ENCODE measurements at places on chromosomes 5 and 9. TPM values are rescaled to one million over a fixed set of nuclear protein-coding genes. Genes with fewer than 3 reads are reported as not detected.

INSL6 gene
- not detected for total RNA-seq

ZFP2 gene
- not detected for total RNA-seq

MAMDC2 gene
- total RNA-seq: 0.27 TPM

TXNDC8 gene
- not detected for total RNA-seq

S100Z gene
- total RNA-seq: not detected

IRX4 gene
- total RNA-seq: 0.34 TPM

SLC36A2 gene
- not detected for total RNA-seq

GZMA gene
- not detected for total RNA-seq

WNK2 gene
- total RNA-seq: 6.0 TPM

TMEM215 gene
- total RNA-seq: 0.02 TPM

ZNF300 gene
- total RNA-seq: 1.9 TPM

CRHBP gene
- 0.09 TPM for total RNA-seq

APBA1 gene
- 0.28 TPM for total RNA-seq

TSSK1B gene
- total RNA-seq: not detected

LPCAT1 gene
- 170 TPM for total RNA-seq

PDCD1LG2 gene
- total RNA-seq: 0.15 TPM

HNRNPAB gene
- total RNA-seq: 305 TPM

TTC33 gene
- 17.3 TPM for total RNA-seq

CLTA gene
- total RNA-seq: 301 TPM

ADAMTS6 gene
- 0.06 TPM for total RNA-seq

FOXD4L6 gene
- 0.06 TPM for total RNA-seq

SPATA31C1 gene
- total RNA-seq: not detected

TRIM36 gene
- 2.1 TPM for total RNA-seq

KLF9 gene
- 3.7 TPM for total RNA-seq

ATG10 gene
- 9.3 TPM for total RNA-seq

CHSY3 gene
- total RNA-seq: 0.07 TPM

GFI1B gene
- 0.09 TPM for total RNA-seq

MARCOL gene
- total RNA-seq: not detected

PCDHGB5 gene
- total RNA-seq: 1.9 TPM

RLN2 gene
- 0.28 TPM for total RNA-seq

IL13 gene
- total RNA-seq: not detected

LURAP1L gene
- 28.3 TPM for total RNA-seq

ZNF454 gene
- total RNA-seq: not detected

DCANP1 gene
- total RNA-seq: not detected

FAT2 gene
- 0.01 TPM for total RNA-seq

CCDC192 gene
- not detected for total RNA-seq

INSYN2B gene
- total RNA-seq: 0.11 TPM

CSF1R gene
- 0.31 TPM for total RNA-seq

ZNF474 gene
- total RNA-seq: 0.22 TPM

ANKRD31 gene
- 0.06 TPM for total RNA-seq

C5 gene
- total RNA-seq: 11.3 TPM

SLC34A1 gene
- not detected for total RNA-seq

IL7R gene
- 0.30 TPM for total RNA-seq

IFNA13 gene
- total RNA-seq: not detected

WNT8A gene
- not detected for total RNA-seq

UBE2QL1 gene
- total RNA-seq: 4.6 TPM

TNFSF15 gene
- 0.11 TPM for total RNA-seq
